ENCODE measurements at places on chromosomes 2 and 18.

DNA sequence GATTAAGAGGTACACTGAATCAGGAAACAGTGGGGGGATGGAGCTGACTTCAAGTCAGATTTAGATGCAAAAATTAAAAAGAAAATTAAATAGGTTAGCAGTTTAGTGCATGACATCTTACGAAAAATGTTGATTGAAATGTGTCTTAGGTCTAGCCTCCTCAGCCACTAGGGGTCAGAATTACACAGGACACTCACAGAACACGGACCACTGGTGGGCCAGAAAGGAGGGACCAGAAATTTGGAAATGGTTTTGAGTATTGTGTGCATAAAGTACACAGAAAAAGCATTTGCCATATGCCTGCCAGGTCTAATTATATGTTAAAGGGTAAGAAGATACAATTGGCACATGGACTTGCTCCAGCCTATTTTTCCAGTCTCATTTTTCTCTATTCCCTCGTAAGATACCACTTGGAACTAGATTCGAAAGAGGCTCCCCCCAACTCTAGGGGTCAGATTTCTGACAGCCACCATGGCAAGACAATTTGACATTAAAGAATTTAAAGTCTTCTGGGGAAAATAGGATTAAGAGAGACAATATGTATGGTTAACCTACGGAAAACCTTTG, 550.2 kb upstream of the SETBP1 start:
- DNase-seq = no peak

DNA sequence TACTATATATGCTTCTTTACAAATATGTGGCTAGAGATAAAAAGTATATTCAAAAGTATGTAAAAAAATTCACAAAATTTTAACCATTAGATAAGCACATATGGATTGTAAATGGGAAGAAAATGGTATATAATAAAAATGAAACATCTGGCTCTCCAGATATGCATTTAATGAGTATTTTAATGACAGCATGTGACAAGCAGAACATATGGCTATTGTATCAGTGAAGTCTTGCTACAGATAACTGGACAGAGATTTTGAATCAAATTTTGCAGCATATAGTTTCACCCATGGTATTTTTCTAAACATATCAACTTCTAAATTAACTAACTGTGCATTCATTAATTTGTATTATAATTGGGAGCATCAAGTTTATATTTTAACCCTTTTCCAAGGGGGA, 5.0 kb upstream of the ABCA12 start:
- DNase-seq = no peak

GRCh38 chr2:16908656-16909055, 243.0 kb upstream of the CYRIA start:
- DNase-seq = no peak

DNA sequence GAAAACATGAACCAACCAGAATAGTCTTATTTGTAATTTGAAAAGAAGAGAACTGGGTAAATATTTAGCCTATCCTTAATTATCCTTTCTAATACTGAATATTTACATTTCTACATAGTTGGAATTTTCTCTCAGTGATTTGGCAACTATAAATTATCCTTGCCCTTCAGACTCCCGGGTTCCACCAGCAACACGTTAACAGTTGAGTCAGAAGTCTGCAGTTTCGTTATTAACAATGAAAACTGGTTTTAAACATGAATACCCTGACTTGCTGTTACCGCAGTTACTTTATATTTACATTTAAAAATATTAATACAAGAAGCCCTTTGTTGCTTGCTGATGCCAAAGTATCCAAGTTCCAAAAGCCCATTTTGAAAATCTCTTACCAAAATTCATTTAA, 673.0 kb downstream of the ARHGAP15 start:
- no peak for DNase-seq

GRCh38 chr18:76371301-76372203, 123.5 kb downstream of the ZNF516 start:
- DNase-seq = no peak

- DNase-seq = no peak
Measured at GRCh38 chr2:171545086-171545485, 22.8 kb downstream of the CYBRD1 start.

- no peak for DNase-seq
Measured at GRCh38 chr2:84817239-84817655, 63.6 kb downstream of the TRABD2A start.

GRCh38 chr2:64574871-64575270, 50.7 kb downstream of the AFTPH start:
- no peak for DNase-seq

GRCh38 chr2:234674781-234675201, 177.9 kb upstream of the ARL4C start:
- peak; percentile 8 for DNase-seq

GRCh38 chr2:149473521-149473920, 114.1 kb downstream of the MMADHC start:
- DNase-seq = no peak

- no peak for DNase-seq
Measured at GRCh38 chr2:130844161-130844560, 7.4 kb downstream of the ARHGEF4 start.

DNA sequence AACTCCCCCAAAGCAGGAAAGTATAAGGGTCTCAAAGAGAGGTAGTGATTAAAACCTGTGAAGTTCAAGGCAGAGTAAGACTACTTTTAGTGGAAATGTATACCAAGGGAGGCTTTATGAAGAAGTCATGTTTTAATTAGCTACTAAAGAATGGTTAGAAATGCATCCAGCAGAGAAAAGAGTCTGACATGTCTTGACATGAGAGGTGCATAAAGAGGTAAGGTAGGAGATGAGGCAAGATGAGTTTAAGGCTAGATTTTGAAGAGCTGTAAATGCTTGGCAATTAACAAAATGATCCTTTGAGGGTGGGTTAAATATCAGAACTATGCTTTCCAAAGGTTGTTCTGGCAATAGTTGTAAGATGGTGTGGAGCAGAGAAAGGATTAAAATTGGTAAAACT, 88.7 kb upstream of the WDSUB1 start:
- DNase-seq = no peak

GRCh38 chr2:219168526-219168925, 1.3 kb downstream of the SLC23A3 start:
- DNase-seq = no peak

DNA sequence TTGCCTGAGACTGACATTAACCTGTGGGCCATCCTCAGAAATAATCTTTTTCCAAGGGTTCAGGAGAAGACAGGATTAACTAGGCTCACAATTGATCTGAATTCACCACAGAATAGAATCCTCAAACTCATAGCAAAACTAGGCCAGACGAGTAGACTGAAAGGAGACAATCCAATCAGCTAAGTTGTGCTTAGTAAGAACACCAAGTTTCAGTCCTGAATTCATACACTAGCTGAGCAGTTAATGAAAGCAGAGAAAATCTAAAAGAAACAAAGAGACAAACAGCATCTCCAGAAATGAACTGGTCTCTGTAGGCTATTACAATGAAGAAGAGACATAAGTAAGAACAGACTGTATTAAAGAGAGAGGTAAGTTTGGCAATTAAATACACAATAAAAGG, 89.5 kb downstream of the GORASP2 start:
- no peak for DNase-seq

GRCh38 chr2:15666861-15667808, 75.5 kb downstream of the DDX1 start:
- DNase-seq = no peak

- DNase-seq = no peak
Measured at GRCh38 chr2:149729586-149729985, 142.0 kb upstream of the MMADHC start.

- DNase-seq = no peak
Measured at GRCh38 chr2:126507425-126507911, 148.5 kb upstream of the GYPC start.

All from AG09319 (cell line).